ENCODE measurements at places on chromosomes 2 and 18.
A peak's percentile ranks its signal among the peaks of the same experiment; 100 is the strongest.

DNA sequence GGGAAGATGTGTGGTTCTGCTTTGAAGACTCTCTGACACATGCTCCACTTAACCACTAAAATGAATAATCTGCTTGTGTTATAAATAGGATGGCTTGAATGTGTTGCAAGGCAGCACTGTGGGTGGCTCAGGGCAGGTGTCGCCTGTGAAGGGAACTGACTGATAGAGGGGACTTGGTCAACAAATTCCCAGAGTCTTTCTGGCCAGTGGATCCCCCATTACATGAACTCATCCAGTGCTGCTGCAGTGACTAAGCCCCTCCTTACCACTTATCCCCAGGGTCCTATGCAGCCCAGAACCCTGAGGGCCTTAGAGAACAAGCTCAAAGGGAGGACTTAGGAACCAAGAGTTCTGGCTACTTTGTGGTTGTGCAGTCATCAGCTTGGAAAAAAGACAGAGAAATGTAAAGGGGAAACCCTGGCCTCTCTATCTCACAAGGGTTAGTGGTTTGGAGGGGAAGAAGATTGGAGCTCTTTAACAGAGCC is 226.2 kb upstream of the TNP1 start:
- DNase-seq = no peak

- DNase-seq = no peak
These were observed 31.0 kb upstream of the SLC3A1 start for GRCh38 chr2:44244135-44244871.

- DNase-seq = no peak
These were observed 289.3 kb downstream of the CELF4 start for GRCh38 chr18:37276111-37276890.

DNA sequence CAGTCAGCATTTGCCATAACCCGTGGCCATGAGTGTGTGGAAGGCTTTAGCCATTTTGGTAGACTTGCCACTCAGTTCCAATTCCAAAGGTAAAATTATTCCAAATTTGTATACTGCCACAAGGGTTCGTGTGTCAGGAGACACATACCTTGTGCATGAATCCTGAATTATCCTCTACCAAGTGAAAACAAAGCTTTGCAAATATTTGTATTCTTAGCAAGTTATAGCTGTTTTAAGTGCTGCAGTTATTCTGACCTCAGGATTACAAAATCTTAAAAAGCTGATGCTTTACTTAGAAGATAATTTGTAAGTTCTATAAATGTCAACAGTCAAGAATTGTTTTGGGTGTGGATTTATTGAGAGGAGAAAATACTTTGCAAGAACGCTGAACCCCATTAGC is 100.6 kb downstream of the ANTXR1 start:
- no peak for DNase-seq

- DNase-seq = no peak
These were observed 96.6 kb upstream of the CXCR4 start for GRCh38 chr2:136214307-136215200.

- DNase-seq = no peak
These were observed 145.0 kb downstream of the MAP4K4 start for GRCh38 chr2:101842471-101842870.

DNA sequence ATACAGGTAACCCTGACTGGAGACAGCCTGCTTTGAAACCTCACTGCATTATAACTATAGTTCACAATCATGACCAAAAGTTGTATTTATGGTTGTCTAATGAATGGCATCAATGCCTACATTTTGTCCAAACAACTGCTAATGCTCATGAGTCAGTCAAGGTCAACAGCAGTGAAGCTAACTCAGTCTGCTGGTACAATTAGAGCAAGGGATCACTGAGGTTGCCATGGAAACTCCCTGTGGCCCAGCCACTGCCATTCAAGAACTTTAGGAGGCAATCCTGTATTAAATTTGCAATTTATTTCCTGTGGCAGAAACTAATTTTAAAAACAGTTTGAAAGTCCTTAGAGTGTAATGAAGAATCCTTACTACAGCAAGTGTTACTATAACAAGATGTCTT is 185.1 kb upstream of the SMAD7 start:
- DNase-seq = no peak

DNA sequence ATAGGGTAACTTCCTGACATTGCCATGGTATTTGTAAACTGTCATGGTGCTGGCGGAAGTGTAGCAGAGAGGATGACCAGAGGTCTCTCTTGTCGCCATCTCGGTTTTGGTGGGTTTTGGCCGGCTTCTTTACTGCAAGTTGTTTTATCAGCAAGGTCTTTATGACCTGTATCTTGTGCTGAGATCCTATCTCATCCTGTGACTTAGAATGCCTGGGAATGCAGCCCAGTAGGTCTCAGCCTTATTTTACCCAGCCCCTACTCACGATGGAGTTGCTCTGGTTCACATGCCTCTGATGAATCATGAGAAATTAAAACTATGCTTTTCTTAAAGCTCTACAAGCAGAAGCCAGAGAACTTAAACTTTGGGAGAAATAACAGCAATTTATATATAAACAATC is 12.7 kb upstream of the NFU1 start:
- no peak for DNase-seq

DNA sequence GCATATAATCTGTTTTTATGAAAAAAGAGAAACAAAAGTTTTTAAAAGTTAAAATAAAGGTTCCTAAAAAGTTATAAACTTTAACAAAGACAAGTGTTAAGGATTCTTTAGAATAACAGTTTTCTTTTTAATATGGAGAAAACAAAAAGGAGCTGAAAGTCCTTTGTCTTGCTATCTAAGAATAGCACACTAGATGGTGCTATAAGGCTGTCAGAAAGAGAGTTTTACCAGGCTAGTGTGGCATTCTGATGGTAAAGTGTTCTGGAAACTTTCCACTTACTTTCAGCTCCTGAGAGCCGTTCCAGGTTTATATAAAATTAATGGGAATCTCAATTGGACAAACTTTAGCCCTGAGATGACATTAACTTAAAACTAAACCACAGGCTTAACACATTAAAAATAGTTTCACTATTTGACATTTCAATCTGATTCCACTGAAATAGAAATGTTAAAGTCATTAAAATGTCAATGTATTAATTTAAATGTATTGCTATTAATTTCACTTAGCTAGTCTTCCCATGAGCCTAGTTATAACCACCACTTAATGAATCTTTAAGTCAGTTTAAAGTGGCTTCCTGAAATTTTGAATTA is 3.7 kb downstream of the FBXO48 start:
- no peak for DNase-seq

DNA sequence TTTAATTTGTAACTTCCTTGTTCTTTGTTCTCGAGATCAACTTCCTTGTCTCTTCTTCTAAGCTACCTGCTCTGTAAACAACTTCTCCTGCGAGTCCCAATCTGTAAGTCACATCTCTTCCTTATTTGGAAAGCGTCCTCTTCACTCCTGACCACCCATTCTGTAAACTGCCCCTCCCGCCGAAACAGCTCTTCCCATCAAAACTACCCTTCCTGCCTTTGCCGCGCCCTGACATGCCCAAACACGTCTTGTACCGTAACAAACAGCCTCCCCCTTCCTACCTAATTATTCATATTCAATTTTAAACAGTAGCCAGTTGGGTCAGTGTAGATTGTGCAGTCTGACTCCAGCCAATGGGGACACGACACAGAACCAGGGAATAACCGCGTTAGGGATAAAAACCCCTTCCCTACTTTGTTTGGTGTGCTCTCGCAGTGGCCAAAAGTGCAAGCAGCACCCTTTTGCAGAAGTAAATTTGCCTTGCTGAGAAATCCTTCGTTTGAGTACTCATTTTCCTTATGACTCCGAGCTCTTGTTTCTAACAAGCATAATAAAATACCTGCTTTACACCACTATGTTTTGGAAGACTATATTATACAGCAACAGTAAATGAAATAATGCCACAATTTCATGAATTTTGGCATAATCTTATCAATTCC is 39.8 kb downstream of the PIAS2 start:
- DNase-seq = no peak

GRCh38 chr2:68196120-68196716 is 38.5 kb downstream of the PNO1 start:
- DNase-seq = peak; percentile 12

- no peak for DNase-seq
These were observed 34.1 kb downstream of the NOL10 start for GRCh38 chr2:10655499-10656225.

DNA sequence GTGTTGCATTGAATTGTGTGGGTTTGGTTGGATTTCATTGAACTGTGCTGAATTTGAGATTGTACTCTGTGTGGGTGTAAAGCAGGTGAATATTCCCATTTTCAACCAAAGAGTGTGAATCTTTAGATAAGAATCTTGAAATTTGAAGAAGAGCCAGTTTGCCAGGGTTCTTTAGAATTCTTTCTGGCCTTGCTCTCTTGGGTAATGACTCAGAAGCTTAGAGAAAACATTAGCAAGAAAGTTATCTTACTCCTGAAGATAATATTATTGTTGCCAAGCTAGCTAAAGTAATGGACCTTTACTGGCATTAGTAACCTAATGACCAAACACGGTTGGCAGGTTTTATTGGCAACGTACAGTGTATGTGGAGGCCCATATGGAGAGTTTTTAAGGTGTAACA is 46.4 kb upstream of the SIX3 start:
- DNase-seq = no peak

DNA sequence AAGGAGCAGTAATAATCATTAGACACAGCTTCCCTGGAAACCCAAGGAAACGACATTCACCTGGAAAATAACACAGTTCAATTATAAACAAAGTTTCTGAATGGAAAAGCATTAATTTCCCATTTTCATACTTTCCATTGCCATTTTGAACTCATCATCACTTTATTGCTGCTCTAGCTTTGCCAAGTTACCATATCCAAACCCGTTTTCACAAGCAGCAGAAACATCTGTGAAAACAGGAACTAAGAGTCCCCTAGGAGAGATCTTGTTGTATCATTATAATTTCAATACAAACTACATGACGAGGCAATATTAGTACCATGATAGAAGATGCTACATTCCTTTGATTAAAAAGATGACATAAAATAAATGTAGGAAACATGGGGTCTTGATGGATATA is 597.0 kb upstream of the NRXN1 start:
- no peak for DNase-seq

- no peak for DNase-seq
These were observed 91.7 kb upstream of the EPC2 start for GRCh38 chr2:148552675-148553331.

DNA sequence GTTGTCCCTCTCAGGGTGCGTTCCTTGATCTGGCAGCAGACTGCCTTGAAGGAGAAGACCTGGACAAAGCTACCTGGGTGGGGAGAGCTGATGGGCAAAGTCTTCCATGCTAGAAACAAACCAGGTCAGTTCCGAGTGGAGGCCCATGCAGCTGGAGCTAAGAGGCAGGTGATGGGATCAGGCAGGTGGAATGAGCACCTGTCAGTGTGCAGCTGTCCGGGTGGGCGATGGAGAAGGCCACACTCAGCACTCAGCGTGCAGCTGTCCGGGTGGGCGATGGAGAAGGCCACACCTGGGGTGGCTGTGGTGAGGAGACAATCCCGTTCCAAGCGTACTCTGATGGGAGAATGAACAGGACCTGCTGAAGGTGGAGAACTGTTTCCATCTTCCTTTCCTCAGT is 237.3 kb upstream of the MYT1L start:
- DNase-seq = no peak

DNA sequence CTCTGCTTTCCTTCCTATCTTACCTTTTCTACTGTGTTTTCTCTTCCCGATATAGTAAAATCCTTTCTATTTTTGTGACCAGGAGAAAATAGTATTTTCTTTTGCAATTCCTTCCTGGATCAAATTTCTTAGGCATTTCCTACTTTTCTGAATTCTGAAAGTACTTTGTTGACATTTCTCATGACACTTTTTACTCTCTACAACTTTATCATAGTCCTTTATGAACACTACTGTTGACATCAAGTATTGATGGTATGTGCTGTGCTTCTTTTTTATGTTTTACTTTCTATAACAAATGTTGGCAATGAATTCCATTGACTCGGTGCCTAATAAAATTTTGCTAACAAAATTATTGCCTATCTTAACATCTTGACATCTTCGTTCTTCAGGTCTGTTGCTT is 217.7 kb upstream of the TCF4 start:
- DNase-seq = no peak

DNA sequence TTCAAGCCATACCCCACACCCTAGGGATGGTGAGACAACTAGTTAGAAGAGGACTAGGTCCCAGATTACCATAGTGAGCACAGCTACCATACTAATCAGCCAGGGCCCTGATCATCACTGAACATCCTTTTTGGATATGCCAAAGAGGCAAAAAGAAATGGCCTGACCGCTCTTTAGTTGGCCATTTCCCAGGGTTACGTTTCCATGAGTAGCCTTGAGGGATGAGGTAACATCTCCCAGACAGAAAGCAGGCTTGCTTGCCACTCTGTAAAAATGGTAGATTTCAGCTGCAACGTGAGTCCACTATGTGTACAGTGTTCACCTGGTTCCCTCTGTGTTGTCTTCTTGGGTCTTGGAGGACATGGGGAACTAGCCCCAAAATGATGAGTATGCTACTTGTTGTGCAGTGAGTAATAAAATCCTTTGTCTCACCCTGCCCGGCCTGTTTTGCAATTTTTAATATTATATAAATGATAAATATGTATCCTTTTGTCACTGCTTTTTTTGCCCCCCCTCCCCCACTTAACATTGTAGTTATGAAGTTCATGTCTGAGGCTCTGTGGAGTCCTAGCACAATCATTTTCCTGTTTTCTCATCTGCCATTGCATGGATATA is 8.9 kb upstream of the GALM start:
- no peak for DNase-seq

DNA sequence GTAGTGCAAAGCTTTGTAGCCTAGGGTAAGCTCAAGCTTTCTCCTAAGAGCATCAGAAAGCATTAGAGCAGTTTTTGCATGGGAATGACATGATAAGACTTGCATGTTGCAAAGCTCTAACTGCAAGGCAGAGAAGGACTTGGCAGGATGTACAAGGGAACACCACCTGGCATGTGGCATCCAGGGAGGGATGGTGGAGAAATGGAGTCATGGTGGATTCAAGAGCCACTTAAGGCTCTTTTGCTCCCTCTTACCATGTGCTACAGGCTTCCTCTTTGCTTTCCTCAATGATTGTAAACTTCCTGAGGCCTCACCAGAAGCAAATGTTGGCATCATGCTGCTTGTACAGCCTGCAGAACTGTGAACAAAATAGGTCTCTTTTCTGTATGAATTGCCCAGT is 266.0 kb downstream of the GLI2 start:
- no peak for DNase-seq

GRCh38 chr2:10880586-10881321 is 31.0 kb upstream of the KCNF1 start:
- no peak for DNase-seq

GRCh38 chr2:55809875-55810621 is 113.5 kb downstream of the EFEMP1 start:
- DNase-seq = no peak

DNA sequence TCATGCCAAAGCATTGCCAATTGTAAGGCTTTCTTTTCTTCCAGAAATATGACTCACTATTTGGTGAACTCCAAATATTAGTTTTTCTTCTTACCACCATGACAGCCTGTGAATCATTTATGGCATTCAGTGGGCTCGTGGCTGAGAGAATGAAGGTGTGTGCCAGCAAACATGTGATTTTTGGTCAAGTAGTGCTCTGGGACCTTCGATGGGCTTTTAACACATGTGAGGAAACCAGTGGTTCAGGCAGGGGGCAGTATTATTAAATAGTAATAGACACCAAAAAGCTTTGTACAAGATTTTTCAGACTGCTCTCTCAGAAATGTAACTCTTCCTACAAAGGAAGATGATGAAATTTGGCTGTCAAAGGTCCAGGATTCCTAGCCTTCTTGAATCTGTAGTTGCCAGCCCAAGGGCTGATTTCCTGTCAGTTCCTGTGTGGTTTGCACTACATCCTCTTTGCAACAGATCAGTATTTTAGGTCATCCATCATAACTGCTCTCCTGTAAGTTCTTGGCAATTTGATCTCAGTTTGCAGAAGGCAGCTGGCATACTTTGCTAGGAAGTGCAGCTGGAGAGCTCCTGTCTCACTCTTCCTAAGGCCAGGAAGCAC is 64.3 kb downstream of the BABAM2 start:
- peak; percentile 4 for DNase-seq

Measured in stimulated activated CD4-positive, alpha-beta T cell treated with anti-CD3 and anti-CD28 coated beads, Interleukin-1b, Interleukin-23, amount 100 ng/mL, for 1 hour (primary cell).